ENCODE measurements at places on chromosomes 16 and 17.
A peak's percentile ranks its signal among the peaks of the same experiment; 100 is the strongest.

GRCh38 chr16:75372236-75372856 lies 61.0 kb downstream of the CFDP1 start:
- DNase-seq = no peak

- DNase-seq = no peak
Observed at GRCh38 chr17:77755410-77755963, 203.0 kb upstream of the TNRC6C start.

GRCh38 chr16:21103941-21104860 lies 46.4 kb downstream of the DNAH3 start:
- DNase-seq = no peak

DNA sequence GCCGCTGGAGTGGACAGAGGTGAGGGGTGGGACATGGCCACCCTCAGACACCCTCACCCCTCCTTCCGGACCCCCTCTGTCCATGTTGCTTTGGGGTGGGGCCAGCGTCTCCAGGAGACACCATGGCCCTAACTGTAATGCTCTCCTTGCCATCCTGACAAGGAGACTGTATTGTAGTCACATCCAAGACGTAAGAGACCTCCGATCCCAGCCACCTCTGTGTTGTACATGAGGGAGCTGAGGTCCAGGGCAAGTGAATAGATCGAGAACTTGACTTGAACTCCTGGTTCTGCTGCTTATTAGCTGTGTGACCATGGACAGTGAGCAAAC lies 30.2 kb downstream of the POLR3E start:
- no peak for DNase-seq

DNA sequence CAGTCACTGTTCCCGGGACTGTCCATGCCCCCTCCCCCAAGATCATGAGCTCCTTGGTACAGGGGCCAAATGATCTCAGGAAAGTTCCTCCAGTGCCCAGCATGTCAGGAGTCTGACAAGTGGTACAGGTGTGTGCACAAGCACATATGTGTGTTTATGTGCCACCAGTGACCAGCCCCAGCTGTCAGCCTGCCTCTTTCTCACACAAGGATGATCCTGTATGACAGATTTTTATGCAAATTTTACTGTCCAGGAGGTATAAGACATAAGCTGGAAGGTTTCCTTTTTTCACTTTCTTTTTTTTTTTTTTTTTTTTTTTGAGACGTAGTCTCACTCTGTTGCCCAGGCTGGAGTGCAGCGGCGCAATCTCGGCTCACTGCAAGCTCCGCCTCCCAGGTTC lies 31.4 kb upstream of the GFOD2 start:
- DNase-seq = no peak

- no peak for DNase-seq
Observed at GRCh38 chr17:77458202-77459017, 317.6 kb downstream of the SEC14L1 start.

- DNase-seq = no peak
Observed at GRCh38 chr17:72515291-72516065, 394.7 kb downstream of the SOX9 start.

- no peak for DNase-seq
Observed at GRCh38 chr16:73054498-73054812, 6.5 kb upstream of the ZFHX3 start.

- no peak for DNase-seq
Observed at GRCh38 chr17:79239205-79239604, 164.6 kb downstream of the ENGASE start.

DNA sequence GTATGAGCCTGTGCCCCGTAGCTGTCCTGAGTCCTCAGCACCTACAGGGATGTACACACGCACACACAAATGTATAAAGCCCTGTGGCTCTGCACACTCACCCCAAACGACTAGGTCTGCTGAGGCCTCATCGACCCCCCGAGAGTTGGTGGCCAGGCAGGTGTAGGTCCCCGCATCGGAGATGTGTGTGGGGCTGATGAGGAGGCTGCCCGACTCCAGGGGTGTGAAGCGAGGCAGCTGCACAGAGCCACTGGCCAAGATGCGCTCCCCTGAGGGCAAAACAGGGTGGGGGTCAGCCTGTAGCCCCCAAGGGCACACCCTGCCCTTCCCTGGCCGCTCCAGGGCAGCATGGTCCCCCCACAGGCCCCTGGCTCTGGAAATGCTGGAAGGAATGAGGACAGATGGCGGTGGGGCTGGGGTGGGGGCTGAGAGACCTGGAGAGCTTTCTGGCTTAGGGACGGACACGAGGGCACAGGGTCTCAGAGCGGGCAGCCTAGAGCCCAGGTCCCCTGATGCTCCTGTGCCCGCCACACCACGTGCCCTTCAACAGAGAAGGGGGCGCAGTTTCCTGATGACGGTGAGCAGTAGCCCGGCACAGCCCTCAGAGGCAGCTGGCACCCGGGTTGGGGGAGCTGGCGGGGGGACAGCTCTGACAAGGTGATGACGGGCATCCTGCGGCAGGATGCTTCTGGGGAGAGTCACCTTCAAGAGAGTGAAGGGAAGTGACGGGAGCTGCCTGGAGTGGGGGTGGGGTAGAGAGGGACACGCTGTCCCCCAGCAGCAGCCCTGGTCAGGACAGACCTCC lies 119.8 kb upstream of the CDC42EP4 start:
- DNase-seq = no peak

GRCh38 chr17:57405491-57406072 lies 149.3 kb downstream of the MSI2 start:
- no peak for DNase-seq

DNA sequence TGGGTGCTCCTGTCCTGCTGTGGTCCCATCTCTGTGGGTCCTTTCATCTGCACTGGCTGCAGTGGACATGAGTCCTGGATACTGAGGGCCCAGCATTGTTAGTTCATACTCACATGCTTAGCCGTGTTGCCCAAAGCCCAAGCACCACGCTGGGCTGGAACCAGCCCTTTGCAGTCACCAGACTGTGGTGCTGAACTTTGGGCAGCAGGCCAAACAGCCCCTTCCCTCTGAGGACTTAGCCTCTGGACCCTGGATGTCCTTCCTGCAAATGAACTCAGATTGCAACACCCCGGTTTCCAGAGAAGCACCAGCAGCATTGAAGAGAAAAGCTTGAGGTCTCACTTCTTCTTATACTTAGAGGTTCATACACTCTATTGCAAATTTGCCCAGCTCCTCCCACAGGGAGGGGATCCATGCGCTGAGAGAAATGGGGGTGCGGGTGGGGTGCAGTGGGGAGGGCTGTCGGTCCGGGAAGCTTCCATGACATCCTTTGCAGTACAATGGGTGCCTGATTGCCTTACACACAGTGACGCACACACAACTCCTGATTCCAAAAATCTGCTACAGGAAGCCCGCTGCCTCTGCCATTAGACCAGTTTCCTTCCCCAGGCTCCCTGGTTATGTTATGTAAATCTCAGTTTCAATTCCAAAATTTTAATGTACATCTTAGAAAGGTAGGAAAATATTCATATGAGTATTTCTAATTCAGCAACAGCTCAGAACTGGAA lies 65.8 kb downstream of the RGS9 start:
- DNase-seq = no peak

- DNase-seq = no peak
Observed at GRCh38 chr17:58513267-58513964, 1.0 kb downstream of the MTMR4 start.

GRCh38 chr17:16398270-16399267 lies 16.8 kb upstream of the TRPV2 start:
- DNase-seq = no peak

DNA sequence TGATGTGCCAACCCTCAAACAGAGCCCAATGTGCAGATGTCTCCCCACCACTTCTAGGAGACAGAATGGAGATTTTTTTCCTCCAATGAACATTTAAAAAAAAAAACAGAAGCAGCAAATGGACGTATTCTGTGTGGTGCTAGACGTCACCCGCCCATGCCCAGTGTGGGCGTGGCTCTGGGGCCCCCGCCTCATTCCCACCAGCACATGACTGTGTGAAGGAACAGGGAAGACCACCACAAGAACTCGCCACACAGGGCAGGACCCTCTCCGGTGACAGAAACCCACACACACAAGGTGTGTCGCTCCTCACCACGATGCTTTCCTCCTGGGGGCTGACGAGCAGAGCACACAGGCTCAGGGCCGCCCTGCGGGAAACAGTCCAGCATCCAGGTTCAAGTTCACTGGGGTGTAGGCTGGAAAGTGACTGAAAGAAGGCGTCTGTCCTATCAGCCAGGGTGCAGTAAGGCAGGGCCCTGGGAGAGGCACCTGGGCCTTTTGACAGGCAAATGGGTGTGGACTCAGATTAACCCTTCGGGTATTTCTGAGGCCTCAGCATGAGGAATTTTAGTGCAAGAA lies 53.5 kb downstream of the KLHDC4 start:
- no peak for DNase-seq

GRCh38 chr16:50665128-50665878 lies 15.8 kb downstream of the SNX20 start:
- peak; percentile 14 for DNase-seq

- DNase-seq = no peak
Observed at GRCh38 chr17:19021622-19022083, 17.1 kb upstream of the FAM83G start.

DNA sequence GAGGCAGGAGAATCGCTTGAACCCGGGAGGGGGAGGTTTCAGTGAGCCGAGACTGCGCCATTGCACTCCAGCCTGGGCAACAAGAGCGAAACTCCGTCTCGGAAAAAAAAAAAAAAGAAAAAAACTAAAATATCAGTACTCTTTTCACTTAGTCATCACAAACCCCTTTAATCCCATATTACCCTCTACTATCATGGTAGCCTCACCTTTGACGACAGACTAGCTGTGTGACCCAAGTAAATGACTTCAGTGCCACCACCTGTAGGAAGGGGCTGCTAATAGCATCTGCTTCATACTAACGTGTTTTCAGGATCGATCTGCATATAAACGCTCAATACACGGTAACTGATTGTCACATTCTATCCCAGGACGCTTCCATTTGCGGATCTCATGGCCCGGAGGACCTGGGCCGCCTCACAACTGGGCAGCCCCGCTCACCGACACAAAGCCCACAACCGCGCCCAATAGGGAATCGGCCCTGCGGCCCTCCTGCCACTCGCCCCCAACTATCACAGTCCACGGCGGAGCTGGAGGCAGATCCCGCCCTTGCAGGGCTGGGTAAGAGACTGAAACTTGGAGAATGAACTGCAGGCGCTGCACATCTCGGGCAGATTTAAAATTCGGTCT lies 1.1 kb upstream of the ZNF263 start:
- peak; percentile 75 for DNase-seq

DNA sequence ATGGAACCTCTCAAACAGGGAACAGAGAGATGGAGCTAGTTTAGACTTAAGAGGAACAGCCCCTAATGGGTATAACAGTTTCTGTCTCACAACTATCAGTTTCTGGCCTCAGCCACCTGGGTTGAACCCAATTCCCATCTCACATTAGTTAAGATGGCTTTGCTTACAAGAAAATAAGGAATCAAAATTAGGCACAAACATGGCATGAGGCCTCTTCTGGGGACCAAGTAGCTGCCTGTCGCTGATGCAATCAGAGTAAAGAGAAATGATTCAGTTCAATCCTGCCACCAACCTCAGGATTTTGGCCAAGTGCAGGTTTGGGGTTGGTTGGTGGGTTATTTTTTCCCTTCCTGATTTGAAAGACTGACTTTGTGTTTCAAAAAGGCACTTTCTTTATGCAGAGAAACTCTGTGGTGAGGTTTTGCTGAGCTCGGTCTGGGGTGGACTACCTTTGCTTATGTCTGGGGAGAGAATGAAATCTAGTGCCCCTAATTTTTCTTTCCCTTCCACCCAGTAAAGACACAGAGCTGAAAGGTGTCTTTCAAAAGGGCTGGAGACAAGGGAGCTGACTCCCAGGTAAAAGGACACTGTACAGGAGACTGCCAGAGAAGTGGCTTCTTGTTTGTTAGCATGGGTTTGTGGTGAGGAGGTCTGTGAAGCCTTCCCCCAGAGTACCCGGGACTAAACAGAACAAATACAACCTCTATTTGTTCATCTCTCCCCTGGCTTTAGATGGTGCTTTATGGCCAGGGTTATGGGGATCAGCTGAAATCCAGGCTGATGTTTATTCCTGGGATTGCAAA lies 44.8 kb upstream of the NFAT5 start:
- DNase-seq = no peak
